H9 (cell line): ENCODE measurements at places on chromosomes 4 and X.

GRCh38 chrX:18887825-18888212, 96.1 kb downstream of the PHKA2 start:
- DNase-seq: no peak

DNA sequence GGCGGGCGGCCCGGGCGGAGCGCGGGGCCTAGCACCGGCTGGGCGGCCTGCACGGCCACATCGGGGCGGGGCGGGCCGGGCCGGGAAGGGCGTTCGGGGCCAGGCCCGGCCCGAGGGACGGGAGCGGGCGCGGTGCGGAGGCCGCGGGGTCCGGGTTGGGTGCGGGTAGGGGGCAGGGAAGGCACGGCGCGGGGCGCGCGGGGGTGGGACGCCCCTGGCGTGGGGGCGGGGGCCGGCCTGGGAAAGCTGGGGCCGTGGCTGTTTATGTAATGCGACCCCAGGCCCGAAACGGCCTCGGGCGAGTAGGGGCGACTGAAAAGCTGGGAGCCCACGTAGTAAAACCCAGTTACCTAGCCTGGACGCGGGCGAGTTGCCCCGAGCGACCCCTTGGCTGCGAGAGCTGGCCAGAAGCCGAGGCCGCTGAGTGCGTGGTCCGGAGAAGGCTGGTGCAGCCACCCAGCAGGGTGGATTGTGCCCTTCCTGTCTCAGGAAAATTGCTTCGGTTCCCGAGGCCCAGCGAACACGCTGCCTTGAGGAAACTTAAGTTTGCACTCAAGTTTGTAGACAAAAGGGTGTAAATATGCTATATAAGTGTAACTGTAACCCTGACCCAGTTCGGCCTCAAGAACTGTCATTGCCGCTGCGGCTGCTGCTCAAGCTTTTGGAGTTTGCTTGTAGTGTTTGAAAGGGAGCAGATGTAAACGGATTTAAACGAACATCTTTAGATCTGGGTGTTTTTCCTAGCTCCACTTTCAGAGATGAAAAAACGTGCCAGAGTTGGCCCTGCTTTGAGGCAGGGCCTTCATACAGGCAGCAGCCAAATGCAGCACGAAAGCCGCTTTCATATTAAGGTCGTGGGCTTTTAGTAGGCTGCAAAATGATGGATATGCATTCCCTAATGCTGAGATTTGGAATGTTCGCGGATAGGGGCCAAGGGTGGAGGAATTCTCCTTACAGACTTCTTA, 674 bp downstream of the SEC24B start:
- peak; percentile 44 for DNase-seq

DNA sequence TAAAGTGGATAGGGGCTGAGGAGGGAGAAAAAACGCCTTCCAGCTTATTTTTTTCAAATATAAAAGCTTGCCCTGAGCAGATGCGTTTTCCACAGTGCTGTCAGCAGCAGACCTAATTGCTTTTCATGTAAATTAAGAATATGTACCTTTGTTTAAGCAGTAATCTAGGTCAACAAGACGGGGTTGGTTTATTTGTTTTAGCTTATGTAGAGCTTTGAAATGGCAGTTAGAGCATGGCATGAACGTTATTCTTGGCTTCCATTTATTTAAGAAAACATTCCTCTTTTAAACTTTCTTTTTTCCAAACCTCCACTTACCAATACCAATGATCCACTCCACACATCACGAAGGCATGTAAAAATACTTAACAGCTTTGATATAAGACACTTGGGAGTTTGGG, 220.3 kb upstream of the TENM3 start:
- DNase-seq: no peak

GRCh38 chrX:129719931-129720530, 18.7 kb upstream of the XPNPEP2 start:
- no peak for DNase-seq

- DNase-seq: no peak
Observed at GRCh38 chr4:38146383-38146782, 186.2 kb downstream of the PTTG2 start.
